CD4-positive, alpha-beta T cell (primary cell): ENCODE measurements at places on chromosomes 13 and 19. TPM values are rescaled to one million over a fixed set of nuclear protein-coding genes. Genes with fewer than 3 reads are reported as not detected.

The ZNF69 gene
- total RNA-seq = 2.4 TPM

DNA sequence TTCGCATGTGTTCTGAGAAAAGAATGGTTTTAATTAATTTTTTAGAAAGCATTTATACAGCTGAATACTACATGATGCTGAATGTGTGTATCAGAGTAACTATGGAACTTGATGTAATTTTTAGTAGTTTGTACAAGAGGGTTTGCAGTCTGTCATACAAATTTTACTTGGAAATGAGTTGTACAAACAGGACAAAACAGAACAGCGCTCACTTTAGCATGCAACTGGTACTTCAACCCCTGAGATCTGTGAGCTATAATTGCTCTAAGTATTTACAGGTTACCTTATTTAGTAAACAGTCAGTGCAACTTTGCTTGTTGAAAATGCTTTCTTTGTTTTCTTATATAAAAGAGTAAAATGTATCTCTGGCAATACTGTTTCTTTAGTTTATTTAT lies 706 bp downstream of the TNFRSF19 start:
- H3K4me3 ChIP-seq = no peak overlapping the region
- H3K36me3 ChIP-seq = no peaks in the 10 kb centered on the region
- H3K27ac ChIP-seq = no peak overlapping the region
- DNase-seq = no peak
- H3K27me3 ChIP-seq = peaks cover 60% of the 10 kb centered on the region
- no peaks in the 10 kb centered on the region for H3K4me1 ChIP-seq

The FGF9 gene
- total RNA-seq = 3.4 TPM

DNA sequence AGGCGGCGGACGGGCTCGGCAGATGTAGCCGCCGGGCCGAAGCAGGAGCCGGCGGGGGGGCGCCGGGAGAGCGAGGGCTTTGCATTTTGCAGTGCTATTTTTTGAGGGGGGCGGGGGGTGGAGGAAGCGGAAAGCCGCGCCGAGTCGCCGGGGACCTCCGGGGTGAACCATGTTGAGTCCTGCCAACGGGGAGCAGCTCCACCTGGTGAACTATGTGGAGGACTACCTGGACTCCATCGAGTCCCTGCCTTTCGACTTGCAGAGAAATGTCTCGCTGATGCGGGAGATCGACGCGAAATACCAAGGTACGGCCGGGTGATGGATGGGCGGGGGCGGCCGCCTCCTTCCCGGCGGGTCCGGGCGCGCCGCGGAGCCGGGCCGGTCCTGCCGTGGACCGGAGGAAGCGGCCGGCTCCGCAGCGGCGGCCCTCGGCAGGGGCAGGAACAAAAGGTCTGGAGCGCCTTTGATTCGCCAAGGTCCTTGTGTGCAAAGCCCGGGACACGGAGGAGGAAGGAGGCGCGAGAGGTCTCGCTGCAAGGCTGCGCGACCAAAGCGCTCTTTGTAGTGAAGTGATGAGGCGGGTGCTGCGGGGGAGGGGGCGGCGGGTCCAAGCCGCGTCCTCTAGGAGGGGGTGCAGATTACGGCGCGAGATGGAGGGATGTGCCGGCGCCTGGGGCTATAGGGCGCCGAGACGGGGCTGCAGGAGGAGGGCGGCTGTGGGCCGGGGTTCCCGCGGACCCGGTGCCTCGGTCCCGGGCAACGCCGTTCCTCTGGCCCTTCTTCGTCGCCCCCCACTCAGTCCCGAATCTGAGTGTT lies 689 bp downstream of the ING1 start:
- peaks cover 5% of the 10 kb centered on the region for H3K36me3 ChIP-seq
- H3K27me3 ChIP-seq = no peaks in the 10 kb centered on the region
- H3K4me1 ChIP-seq = peaks cover 36% of the 10 kb centered on the region
- peak overlapping the region; percentile 89 for H3K27ac ChIP-seq

The FFAR3 gene
- total RNA-seq = not detected

GRCh38 chr13:40631605-40632004 lies 34.8 kb downstream of the FOXO1 start:
- peaks cover 59% of the 10 kb centered on the region for H3K4me1 ChIP-seq
- no peaks in the 10 kb centered on the region for H3K27me3 ChIP-seq
